ENCODE measurements at places on chromosomes 3 and 15.

DNA sequence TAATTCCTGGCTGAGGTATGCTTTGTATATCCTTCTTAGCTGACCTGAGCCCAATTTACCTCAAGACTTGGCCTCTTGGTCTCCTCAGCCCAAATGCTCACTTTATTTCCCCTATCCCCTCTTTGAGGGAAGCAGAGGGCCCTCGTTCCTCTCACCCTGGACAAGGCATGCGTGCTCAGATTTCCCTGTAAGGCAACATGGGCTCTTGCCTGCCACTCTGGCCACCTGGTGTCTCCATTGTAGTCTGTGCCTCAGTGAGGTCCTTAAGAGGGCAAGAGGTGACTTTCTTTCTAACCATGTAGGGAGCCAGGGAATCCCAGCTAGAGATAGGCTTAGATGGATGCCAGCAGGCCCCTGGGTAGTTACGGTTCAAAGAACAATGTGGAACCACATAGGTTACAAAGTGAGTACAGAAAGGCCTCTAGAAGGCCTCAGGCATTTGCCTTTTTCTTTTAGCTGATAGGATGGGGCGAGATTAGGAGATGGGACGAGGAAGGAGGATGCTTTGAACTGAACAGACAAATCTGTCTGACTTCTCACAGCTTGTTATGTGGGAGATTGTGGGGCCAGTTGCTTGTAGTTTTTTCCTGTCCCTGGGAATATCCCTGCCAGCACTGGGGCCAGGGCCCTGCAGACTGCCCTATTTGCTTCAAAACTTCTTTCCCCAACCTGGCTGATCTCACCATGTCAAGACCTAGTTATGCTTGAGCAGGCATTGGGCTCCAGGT lies 1.1 kb upstream of the INTS14 start:
- no peak for DNase-seq

GRCh38 chr3:192940129-192940528 lies 22.5 kb upstream of the MB21D2 start:
- DNase-seq: no peak

GRCh38 chr15:66774001-66774814 lies 72.2 kb downstream of the SMAD6 start:
- DNase-seq: no peak

DNA sequence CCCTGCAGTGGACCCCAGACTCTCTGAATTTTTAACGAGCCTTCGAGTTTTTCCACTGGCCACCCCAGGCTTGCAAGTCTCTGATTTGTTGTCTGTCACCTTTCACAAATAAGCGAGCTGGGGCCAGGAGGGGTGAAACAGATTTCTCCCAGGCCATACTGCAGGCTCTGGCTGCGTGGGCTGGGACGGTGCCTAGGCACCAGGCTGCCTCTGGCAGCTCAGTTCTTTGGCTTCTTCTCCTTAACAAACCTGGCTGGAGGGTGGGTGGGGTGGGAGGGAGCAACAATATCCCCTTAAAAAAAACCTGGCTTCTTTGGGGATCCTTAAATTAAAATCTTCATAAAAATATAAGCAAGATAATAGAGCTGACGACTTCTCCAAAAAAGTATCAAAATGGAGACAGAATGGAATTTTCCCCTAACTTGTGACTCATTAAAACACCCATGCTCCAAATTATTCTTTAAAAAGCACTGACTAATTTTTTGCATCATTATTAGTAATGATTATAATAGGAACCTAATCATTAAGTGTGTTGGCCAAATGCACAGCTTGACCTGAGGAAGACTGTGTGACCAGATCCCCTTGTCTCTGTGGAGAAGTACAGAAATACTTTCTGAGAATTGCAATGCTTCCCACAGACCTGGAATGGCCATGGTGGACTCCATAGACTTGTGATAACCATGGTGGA lies 84.1 kb downstream of the SNRK start:
- no peak for DNase-seq

GRCh38 chr15:64749999-64750657 lies 25.3 kb downstream of the RBPMS2 start:
- no peak for DNase-seq

DNA sequence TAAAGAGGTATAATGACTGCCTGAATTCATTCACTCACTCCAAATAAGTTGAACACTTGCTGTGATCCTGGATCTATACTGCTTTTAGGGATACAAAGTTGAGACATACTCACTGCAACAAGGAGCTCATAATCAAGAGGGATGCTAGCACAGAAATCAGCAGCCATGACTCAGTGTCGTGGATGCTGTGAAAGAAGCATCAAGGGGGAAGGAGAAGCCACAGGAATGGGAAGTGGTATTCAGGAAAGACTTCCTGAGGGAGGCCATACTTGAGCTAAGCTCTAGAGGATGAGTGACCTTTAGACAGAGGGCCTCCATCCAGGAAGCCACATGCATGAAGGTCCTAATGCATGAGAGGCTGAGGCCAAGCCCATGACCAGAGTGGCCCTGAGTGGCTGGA lies 245.7 kb upstream of the RORA start:
- no peak for DNase-seq

DNA sequence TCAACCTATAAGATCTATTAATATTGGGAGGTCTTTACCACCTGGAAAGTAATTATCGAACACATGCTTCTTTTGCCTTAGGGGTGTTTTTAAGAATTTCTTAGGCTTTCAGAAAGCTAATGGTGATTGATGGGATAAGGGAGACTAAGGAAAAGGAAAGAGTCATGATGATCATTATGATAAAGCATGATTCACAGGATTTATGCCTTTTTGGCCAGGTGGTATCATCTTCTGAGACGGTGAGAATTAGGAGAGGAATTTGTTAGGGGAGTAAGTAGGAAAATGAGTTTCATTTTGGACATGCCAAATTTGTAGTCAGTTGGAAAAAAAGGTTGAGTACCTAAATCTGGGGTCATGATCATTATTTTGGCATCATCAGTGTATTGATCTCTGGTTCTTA lies 8.9 kb downstream of the ARMC8 start:
- DNase-seq: no peak
